Esophagus squamous epithelium (tissue), 5 donors: ENCODE measurements at places on chromosomes 1 and 21.

DNA sequence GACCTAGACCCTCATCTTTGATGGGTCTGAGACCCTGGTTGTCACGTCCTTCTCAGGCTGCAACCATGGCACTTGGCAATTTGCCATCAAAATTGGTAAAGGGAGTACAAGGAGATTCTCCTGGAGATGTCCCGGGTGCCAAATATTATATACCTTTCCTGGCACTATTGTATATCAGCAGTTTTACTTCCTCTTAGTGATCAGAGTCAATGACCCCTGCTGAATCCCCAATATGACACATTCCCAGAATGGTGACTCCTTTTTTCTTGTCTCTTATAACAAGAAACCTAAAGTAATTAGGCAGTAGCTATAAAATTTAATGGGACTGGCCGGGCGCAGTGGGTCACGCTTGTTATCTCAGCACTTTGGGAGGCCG, 39.6 kb upstream of the CDC42BPA start:
- DNase-seq, result no peak

- no peak for DNase-seq
Measured at GRCh38 chr1:151720974-151721787, at the start of gene RIIAD1. Gene RIIAD1 (plus strand): TSS chr1:151721522. CDS start chr1:151721537, 15 bp downstream.

- DNase-seq, result no peak
Measured at GRCh38 chr1:100585786-100586185, 47.8 kb downstream of the GPR88 start.

DNA sequence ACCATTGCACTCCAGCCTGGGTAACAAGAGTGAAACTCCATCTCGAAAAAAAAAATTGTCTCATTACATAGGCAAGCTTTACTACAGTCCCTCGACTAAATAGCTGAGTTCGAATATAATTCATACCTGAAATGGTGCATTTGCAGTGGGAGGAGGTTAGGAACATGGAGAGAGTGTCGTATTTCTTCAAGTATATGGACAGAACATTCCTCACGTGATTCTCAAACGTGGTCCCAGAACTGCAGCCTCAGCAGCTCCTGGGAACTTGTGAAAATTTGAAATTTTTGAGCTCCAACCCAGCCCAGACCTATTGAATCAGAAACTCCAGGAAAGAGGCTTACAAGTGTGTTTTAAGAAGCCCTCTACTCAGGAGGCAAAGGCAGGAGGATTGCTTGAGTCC, 7.2 kb downstream of the CDA start:
- no peak for DNase-seq

DNA sequence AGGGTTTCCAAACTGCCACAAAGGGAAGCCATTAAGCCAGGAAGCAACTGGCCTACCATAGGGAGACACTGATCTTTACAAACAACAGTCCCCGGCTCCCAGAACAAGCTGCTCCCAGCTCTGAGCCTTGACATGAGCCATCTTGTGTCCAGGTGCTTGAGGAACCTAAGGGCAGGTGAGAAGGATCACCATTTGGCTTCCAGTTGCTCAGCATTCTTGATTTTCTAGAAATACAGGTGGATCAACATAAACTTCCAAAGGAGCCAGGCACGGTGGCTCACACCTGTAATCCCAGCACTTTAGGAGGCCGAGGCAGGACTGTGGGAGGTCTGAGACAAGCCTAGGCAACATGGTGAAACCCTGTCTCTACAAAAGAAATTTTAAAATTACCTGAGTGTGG, 21.6 kb downstream of the ZBTB17 start:
- DNase-seq, result no peak

- DNase-seq, result no peak
Measured at GRCh38 chr1:5620997-5621396, 371.2 kb downstream of the NPHP4 start.

GRCh38 chr21:31780944-31781343, 49.0 kb upstream of the SCAF4 start:
- no peak for DNase-seq

DNA sequence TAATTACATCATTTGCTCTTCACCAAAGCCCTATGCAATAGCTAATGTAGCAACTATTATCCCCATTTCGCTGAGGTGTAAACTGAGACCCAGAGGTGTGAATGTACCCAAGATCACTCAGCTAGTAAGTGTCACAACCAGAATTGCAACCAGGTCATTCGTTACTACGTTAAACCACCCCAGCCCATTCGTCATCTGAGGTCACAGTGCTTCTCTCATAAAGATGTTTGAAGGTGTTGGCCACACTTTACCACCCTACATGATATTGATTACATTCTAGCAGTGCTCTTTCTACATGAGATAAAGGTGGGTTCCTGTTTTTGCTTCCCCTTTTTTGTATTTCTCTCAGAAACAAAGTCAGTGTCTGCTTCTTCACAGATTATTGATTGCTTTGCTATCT, 195.3 kb downstream of the ZBTB18 start:
- DNase-seq, result no peak

DNA sequence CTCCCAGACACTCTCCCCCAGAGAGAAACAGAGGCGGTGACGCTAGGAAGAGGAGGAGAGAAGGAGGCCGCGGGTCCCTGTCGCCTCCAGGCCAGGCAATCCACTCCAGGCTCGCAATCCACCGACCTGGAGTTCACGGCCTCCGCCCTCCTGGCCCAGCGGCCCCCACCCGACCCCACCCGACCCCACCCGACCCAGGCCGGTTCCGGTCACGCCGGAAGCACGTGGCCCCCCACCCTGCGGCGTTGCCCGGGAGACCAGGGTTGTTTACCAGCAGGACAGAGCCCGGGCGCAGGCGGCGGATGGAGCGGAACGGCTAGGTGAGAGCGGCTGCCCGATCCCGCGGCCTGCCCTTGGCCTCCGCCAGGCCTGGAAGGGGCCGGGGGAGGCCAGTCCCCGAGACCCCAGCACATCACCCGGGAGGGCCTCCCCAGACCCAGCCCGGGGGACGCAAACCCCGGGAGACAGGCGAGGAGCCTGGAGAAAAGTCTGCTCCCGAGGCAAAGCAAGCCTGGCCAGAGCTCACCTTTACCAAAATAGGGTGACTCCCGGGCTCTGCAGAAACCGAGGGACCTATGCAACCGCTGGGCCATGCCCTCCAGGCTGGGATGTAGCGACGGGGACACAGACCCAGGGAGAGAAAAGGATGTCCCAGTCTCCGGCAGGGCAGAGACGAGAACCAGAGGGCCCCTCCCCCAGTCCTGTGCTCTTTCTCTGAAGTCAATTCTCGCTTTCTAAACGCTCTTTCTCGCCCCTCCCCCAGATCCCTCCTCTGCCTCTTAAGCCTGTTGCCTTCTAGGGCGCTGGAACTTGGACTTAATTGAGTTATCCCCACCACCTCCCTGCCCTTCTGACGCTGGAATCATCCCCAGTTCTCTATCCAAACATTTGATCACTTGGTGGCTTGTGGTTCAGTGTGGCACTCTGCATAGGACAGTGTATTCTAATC, at the start of the genes PLA2G2C and UBXN10:
PLA2G2C (minus strand) TSS at position 685 of the 949 bp plus-strand sequence. CDS start 9,155 bp downstream, outside the sequence.
UBXN10 (plus strand) TSS at position 263 of the 949 bp plus-strand sequence. CDS start 4,466 bp downstream, outside the sequence.
- no peak for DNase-seq

- no peak for DNase-seq
Measured at GRCh38 chr1:19450811-19451515, 34.4 kb downstream of the CAPZB start.

DNA sequence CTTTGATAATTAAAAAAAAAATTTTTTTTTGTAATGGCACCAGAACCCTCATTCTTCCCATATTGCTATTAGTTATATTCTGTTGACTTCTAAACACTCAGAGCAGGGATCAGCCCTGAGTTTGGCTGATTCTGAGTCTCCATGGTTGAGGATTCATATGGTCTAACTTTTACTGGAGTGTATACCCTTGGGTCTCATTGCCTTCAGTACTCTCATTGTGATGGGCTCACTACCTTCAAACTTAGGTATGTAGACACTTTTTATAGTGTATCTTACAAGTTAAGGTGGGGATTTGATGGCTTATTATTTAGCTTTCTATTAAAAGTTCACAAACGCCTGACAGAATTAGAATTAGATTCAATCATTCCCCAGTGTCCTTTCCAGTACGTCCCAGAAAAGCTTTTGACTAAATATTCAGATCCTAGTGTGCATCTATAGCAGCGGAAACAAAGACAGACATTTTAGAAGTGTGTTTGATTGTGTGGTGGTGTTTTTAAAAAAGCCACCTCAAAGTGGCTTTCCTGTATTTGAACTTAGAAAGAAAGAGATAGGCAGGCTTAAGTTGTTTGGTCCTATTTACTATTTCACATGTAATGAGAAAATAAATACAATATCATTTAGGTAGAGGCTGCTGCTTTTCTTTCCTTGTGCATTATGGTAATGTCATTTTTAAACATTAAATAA, 1.4 kb downstream of the MACF1 start:
- DNase-seq, result no peak

- DNase-seq, result no peak
Measured at GRCh38 chr1:110630839-110631663, 24.9 kb upstream of the KCNA2 start.

DNA sequence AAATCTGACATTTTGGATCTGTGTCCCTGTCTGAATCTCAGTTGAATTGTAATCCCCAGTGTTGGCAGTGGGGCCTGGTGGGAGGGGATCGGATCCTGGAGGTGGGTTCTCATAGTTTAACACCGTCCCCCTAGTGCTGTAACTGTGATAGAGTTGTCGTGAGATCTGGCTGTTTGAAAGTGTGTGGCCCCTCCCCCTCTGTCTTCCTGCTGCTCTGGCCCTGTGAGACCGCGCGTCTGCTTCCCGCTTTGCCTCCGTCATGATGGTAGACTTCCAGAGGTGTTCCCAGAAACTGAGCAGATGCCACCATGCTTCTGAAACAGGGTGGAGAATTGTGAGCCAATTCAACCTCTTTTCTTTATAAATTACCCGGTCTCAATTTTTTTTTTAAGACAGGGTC, 25.0 kb downstream of the AGPAT3 start:
- DNase-seq, result no peak

DNA sequence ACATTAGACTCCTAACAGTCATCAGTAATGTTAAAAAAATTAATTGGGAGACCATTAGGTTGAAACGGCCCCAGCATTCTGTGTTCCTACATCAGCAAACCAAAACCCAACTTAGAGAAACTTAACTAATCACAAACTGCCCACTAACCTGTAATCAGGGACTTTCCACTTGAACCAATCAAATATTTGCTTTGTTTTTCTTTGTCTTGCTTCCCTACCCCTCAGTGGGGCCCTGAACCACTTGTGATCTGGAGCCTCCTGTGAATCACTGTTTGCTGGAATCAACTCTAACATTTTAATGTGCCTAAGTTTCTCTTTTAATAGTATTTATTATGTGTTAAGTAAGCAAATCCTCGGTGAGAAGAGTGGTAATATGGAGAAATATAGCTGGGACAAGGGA, 64.0 kb downstream of the ABCA4 start:
- DNase-seq, result no peak

DNA sequence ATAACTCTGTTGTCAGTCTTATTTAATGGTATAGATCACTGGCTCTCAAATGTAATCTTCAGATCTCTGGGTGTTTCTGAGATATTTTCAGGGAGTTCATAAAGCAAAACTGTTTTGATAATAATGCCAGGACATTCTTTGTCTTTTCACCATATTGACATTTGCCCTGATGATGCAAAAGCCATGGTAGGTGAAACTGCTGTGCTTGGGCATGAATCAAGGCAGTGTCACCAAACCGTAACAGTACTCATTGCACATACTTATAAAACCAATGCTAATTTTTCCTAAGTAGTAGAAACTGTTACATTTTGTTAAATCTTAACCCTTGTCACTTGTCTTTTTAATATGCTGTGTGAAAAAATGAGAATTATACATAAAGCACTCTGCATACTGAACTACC, 76.0 kb downstream of the RPS6KC1 start:
- DNase-seq, result no peak

DNA sequence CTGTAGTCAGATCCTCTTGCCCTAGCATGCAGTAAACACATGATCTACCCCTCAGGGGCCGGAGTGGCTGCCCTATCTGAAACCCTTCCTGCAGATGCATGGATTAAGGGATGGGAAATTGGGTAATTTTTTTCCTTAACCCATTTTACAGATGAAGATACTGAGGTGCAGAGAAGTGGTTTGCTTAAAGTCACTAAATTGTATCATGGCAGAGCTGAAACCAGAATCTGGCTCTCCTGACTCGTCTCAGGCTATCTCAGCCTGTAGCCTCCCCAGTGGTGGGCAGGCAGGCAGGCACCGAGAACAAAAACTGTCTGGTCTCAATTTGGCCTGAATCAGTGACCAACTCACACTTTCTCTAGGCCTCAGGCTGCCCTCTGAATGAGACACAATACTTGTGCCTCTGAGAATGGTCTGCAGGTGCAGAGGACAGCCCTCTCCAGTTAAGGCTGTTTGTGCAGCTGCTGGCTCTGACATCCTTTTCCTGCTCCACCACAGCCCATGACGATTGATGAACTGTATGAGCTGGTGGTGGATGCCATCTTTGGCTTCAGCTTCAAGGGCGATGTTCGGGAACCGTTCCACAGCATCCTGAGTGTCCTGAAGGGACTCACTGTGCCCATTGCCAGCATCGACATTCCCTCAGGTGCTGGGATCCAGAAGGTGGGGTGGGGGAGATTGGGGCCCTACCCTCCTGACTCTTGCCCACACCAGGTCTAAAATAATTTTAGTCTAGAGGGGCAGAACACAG, 1.5 kb downstream of the NAXE start:
- DNase-seq, result no peak

DNA sequence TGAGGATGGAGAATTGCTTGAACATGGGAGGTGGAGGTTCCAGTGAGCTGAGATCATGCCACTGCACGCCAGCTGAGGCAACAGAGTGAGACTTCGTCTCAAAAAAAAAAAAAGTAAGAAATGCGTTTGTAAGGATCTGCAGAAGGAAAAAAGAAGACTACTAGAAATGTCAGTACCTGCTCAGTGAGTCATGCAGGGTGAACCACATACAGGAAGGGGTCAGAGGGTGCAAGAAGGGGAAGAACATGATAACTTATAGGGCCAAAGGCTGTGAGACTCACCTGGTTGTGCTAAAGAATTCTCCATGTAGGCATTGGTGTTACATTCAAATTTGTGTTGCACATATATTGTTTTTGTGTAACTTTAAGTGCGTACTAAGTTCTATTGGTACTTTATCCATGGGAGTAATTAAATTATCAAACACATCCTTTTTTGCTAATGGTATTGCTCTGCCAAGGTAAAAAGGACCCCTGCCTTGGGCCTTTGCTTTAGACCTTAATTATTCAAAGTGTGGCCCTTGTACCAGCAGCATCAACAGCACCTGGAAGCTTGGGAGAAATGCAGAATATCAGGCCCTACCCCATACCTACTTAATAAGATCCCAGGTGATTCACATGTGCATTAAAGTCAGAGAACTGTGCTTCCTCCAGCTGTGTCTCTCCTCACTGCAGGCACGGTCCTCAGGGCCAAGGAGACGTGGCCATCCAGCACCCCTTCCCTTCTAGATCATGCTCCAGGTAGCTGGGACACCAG, 96.4 kb upstream of the PPP2R5A start:
- DNase-seq, result no peak
